MV-4-11 (cell line): ENCODE measurements at places on chromosomes 6 and 20.
A peak's percentile ranks its signal among the peaks of the same experiment; 100 is the strongest.

DNA sequence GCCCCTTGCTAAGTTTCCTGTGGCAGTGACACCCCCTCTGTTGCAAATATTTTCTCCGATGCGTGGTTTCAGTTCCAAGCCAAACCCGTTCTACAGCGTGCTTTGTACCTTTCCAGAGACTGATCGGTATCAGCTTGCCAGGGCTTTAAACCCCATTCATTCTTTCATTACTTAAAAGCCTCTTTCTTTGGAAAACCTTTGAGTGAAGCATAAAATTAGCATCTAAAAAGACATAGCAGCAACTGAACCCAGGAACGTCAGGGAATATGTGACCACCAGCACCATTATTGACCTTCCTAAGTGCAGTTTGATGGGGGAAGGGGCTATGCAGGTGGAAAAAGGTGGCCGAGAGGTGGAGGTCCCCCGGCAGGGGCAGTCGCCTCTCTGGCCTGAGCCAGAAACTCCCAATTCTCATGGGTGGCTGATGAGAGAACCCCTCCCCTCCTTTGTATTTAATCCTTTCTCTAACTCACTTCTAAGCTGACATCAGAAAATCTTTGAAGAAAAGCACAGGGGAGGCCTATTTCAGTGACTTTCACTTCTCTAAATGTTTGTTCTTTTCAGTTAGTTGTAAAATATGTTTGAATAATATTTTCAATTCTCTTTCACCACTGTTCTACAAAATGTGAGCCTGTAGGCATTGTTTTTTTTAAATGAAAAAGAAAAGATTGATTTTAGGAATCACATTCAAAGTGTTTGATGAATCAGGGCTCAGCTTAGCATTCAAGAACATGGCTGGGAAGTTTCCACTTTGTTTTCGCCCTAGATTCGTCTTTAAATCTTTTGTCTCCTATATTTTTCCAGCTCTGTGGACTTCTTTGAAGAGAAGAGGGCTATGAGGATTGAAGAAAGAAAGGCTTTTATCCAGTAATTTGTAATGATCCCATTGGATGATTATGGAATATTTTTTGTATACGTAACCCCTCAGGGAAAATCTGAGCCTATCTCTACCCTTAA is 89.2 kb downstream of the RSPH3 start:
- peak; percentile 85 for DNase-seq

DNA sequence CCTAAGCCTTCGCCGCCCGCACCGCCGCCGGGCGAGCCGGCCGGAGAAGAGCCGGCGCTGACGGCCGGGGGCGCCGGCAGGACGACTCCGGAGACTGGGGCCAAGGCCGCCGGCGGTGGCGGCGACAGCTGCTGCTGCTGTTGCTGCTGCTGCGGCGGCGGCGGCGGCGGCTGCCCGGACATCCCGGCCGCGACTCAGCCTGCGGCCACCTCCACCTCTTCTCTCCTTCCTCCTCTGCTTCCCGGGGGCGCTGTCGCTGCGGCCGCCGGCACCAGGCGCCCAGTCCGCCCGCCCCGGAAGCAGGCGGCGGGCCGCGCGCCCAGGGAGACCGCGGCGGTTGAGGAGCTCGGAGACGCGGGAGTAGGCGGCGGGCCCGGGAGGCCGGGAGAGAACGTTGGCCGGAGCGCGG is 307 bp downstream of the RANBP9 start:
- DNase-seq, result peak; percentile 58

GRCh38 chr6:145483191-145483996 is 251.9 kb downstream of the EPM2A start:
- DNase-seq, result no peak

DNA sequence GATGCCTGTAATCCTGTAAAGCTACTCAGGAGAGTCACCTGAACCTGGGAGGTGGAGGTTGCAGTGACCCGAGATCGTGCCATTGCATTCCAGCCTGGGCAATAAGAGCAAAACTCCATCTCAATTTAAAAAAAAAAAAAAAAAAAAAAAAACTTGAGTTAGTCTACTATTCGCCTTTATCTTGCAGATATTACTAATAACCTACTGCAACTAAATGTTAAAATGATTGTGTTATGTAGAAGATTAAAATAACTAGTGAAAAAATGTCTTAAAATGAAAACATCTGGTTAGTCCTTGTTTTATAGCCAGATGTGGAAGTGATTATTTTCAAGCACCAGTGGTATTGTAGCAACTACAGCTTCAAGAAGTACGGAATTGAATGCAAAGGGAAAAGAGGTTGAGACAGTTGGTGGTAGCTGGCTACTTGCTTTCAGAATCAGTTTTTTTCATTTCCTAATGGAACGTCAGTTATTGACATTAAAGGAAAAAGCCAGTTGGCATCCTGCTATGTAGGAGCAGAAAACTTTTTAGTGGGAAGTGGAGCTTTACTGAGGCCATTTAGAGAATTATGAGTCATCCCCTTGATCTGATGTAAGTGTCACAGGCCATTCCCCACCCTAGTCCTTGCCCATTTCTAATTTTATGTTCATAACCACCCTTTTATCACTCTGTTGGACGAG is 43.8 kb upstream of the DYNLRB1 start:
- peak; percentile 73 for DNase-seq

GRCh38 chr6:45420083-45420908 is 42.6 kb upstream of the SUPT3H start:
- peak; percentile 85 for DNase-seq

DNA sequence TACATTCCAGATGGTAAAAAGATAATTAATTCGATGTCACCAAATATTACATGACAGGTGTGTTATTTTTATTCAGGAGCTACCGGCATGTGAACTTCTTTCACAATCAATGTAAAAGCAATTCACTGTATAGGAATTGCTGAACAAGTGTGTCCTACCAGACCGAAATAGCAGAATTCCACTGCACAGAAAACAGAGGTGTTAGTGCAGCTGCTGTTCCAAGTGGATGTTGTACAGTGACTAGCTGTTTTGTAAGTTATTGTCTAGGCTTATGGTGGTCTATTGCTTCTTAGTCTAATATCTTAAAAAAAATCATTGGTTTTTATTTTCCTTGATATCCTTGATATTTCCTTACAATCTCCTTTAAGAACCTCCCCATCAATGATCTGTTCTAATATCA is 107.4 kb downstream of the COL19A1 start:
- DNase-seq, result no peak

DNA sequence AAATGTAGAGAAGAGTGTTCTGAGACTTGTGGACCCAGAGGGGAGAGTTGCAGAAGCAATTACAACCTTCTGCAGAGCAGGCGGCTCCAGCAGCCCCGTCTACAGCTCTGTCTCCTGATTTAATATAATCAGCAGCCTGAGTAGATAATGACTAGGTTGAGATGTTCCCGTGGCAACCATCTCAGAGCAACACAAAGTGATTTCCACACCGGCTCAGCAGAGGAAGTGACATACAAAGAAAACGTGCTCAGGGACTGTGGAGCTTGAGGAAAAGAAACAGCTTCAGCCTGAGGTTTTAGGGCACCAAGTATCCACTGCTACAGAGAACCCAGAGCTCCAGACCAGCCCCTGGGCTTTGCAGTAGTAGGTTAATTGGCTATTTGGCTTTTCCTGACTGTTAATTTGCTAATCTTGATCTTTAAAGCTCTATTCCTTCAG is 136.4 kb downstream of the MTFR2 start:
- peak; percentile 58 for DNase-seq

DNA sequence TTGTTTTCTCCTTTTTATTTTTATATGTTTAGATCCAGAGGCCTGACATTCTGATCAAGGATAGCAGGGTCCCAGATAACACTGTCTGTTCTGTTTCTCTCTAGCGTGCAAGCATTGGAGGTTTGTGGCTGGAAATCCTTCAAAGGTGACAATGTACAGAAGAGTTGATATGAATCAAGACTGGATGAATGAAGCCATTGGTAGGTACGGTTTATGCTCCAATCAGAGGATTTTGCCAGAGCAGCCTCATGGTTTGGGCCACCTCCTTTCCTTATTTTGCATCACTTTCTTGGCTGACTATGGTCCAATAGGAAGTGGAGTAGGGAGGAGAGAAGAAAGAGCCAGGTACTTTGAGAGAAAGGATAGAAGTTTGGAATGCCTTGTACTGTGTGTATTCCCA is 484.8 kb upstream of the JAG1 start:
- no peak for DNase-seq

DNA sequence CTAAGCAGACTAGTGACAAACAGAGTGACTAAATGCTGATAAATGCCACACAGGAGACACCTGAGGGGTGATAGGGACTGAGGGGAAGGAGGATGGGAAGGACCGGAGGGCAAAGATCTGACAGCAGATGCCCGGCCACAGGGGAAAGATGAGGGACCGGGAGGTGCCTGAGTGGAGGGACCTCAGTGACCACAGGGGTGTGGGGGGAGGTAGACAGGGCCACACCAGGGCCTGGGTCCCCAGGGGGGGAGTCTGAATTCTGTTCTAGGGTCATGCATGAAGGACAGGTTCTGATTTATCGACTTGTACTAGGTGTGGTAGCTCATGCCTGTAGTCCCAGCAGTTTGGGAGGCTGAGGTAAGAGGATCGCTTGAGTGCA is 6.9 kb downstream of the BCAS4 start:
- DNase-seq, result no peak

GRCh38 chr20:43938932-43939761 is 24.5 kb downstream of the TOX2 start:
- peak; percentile 97 for DNase-seq

GRCh38 chr20:32184961-32185603 is 22.5 kb downstream of the PLAGL2 start:
- DNase-seq, result no peak

- no peak for DNase-seq
These were observed 1.9 kb upstream of the PDYN start for GRCh38 chr20:1995531-1996310.

GRCh38 chr20:20755231-20755630 is 42.8 kb upstream of the RALGAPA2 start:
- peak; percentile 89 for DNase-seq

GRCh38 chr20:35277127-35277526 is 795 bp downstream of the MMP24OS start:
- no peak for DNase-seq

DNA sequence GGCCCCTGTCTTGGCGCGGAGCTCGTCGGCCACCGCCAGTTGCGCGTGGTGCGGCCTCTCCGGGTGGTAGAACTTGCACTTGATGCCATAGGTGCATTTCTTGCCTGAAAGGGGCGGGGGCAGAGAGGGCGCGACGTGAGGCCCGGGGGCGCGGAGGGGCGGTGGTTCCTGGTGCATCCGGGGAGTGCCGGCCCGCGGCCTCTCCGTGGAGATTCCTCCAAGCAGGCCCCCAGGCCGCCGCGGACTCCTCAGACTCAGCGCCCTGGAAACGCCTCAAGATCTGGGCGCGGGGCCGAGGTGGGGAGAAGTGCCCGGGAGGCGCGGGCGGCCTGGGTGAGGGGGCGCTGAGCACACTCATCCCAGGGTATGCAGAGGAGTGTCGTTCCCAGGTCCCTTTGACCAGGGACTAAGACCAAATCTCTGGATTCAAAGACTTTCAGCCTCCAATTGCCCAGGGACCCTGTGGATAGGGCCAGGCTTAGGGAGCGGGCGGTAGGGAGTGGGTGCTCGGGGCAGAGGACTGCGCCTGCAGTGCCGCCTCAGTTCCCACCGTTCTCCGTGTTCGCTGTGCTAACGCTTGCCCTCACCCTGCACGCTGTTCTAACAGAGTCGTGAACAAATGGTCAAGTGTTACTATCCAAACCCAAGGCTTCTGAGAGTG is 33.3 kb downstream of the ZC3H12D start:
- DNase-seq, result no peak

- no peak for DNase-seq
These were observed 34.9 kb upstream of the TINAG start for GRCh38 chr6:54273214-54273820.

GRCh38 chr6:28282926-28283325 is 1.6 kb downstream of the PGBD1 start:
- DNase-seq, result no peak

DNA sequence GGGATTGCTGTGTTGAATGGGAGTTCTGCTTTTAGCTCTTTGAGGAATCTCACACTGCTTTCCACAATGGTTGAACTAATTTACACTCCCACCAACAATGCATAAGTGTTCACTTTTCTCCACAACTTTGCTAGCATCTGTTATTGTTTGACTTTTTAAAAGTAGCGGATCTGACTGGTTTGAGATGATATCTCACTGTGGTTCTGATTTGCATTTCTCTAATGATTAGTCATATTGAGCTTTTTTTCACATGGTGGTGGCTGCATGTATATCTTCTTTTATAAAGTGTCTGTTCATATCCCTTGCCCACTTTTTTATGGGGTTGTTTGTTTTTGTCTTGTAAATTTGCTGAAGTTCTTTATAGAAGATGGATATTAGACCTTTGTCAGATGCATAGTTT is 588.3 kb upstream of the ADGRB3 start:
- DNase-seq, result no peak

- peak; percentile 38 for DNase-seq
These were observed 45.4 kb upstream of the QKI start for GRCh38 chr6:163369141-163369540.

DNA sequence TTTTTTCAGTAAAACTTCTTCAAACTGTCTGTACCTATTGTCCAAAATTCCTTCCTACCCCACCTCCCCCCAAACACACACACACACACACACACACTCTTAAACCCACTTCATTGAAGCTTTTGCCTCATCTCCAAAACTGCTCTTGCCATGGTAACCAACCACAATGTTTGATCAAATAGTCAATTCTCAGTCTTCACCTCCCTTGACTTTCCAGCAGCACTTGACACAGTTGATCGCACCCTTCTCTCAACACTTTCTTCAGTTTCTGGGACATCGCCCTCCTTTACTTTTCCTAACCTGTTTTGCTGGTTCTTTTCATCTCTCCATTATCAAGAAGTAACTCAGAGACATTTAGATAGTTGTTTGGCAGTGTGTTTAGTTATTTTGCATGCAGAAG is 71.5 kb upstream of the COL21A1 start:
- no peak for DNase-seq

- no peak for DNase-seq
These were observed 7.1 kb downstream of the RREB1 start for GRCh38 chr6:7114744-7115458.

GRCh38 chr20:47222468-47223119 is 133.9 kb downstream of the ZMYND8 start:
- no peak for DNase-seq

GRCh38 chr20:61072398-61072797 is 179.7 kb upstream of the CDH4 start:
- no peak for DNase-seq

DNA sequence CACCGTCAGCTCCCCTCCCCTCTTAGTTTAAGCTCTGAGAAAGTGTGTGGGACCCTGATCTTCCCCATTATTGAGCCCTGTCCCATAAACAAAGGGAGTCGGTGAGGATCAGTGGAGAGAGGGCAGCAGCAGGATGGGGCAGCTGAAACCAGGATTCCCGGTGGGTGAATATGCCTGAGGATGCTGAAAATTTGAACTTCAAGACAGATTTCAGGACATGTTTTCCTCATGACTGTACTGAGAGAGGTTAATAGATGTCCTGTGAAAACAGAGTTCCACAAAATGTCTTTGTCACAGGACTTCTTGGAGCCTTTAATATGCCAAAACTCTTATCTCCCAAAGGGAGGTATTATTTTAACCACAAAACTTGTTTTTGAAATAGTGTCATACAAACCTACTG is 53.5 kb upstream of the SLC22A16 start:
- no peak for DNase-seq
